M059J (cell line): ENCODE measurements at places on chromosomes 5 and 9.

- DNase-seq: no peak
These were observed 685 bp upstream of the NIPSNAP3A start for GRCh38 chr9:104746798-104747197.

DNA sequence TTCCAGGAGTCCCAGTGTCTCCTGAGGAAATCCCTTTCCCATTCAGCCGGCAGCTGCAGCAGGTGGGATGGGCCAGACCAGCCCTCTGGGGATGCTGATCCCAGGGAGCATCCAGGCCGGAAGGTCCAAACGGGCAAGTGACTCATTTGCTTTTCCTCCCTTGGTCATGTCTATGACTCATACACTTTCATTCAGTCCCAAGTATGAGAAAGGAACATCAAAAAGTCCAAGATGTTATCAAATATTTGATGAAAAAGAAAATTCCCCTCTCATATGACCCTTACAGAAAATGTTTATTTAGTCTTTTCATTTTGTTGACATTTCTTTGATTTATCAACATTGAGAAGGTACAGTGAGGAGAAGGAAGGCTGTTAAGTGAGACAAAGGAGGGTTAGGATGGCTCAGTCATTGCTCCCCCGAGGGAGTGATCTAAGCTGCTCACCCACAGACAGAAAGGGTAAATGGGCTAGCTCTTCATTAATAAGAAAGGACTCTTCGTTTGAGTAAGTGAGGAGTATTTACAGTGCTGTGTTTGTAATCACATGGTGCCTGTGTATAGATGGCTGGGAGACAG is 117.6 kb upstream of the ANKRD55 start:
- DNase-seq: peak; percentile 98

DNA sequence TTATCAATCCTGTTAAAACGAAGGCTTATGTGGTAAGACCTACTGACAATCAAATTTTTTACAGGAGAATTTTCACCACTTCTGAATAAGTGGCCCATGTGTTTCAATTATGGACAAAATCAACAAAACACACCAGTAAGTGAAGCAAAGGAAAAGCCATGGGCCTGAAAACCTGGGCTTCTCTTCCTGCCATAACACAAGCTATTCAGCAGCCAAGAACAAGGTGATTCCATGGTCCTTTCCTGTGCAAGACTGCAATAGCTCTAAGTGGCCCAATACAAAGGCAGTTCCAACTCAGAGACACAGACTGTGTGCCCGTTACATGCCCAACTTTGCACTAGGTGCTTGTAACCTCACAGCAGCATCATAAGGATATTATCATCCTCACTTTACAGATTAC is 168.5 kb downstream of the EPB41L4A start:
- DNase-seq: no peak

DNA sequence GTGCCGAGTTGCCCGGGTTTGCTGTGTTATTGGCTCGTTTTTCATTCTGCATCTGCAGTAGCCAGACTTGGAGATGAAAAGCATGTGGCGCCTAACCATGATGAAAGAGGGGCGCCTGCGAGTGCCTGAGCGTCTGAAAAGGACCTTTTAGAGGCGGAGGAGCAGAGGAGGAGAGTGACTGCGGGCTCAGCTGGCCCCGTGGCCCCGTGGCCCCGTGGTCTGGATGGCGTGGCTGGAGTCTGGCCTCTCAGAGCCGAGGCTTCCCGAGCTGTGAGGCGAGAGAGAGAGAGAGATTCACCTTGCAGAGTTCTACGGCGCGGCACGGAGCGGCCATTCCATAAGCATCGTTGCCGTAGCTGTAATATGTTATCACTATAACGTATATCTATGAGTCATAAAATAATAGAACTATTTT is 55.3 kb upstream of the RNU6ATAC start:
- DNase-seq: no peak

GRCh38 chr5:9713356-9713755 is 83.2 kb upstream of the TAS2R1 start:
- no peak for DNase-seq

DNA sequence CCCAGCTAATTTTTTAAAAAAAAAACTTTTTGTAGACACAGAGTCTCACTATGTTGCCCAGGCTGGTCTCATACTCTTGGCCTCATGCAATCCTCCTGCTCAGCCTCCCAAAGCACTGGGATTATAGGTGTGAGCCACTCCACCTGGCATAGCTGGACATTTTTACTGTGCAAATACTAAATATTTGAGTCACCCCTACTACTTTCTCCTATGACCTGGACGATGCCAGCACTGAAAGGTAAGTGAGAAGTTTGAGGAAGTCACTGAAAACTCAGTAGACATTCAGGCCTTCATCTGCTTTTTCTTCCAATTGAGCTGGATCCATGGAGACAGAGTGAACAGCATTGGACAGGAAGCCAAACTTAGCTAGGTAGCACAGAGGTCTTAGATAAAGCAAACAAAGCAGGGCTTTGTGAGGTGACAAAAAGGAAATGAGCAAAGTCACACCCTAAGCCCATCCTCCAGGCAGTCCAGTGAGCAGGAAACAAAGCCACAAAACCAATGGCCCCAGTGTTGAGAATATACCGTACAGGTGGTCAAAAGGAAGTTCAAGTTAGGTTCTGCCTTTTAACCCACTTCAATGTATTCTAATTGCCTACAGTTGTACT is 192.6 kb upstream of the RASA1 start:
- DNase-seq: peak; percentile 9

GRCh38 chr9:34987160-34987901 is 2.2 kb upstream of the DNAJB5 start:
- DNase-seq: no peak

DNA sequence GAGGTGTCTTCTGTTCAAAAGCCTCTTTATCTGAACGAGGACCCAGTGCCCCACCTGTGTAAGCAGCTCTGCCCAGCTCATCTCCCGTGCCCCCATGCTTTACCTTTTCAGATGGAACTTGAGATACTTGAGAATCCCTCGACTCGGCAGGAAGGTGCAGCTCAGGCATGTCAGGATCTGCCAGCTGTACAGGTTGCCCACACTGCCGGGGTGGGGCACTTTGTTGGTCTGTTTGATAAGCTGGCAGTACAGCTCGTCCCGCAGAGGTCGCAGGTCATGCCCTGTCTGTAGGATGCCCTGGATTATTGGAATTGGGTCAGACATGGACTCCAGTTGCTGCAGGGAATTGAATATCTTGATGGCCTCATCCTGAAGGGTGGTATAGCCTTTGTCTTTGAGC is 58.0 kb upstream of the RETREG1 start:
- DNase-seq: no peak

- no peak for DNase-seq
These were observed 14.7 kb downstream of the PITX1 start for GRCh38 chr5:135019314-135019713.

DNA sequence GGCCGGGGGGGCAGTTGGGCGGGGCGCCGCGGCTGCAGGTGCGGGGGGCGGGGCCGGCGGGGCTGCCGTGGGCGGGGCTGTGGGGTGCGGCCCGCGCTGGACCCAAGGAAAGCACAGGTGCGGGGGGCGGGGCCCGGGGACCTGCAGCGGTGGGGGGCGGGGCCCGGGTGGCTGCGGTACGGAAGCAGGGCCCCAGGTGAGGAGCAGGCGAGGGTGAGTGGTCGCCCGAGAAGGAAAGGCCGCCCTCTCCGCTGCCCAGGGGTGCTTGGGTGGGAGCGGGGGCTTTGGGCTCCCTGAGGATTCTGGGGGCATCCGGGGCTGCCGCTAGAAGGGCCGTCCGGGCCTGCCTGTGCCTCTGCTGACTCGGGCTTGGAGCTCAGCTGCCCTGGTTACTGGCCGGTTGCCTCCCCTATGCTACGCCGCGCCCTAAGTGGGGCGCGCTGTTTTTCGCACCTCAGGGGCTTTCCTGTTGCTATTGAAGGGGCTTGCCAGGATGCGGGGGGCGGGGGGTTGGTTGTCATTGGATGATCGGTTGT is 767 bp downstream of the RALGPS1 start:
- no peak for DNase-seq

- DNase-seq: peak; percentile 28
These were observed 296 bp downstream of the ZSWIM6 start for GRCh38 chr5:61332358-61332749.

- no peak for DNase-seq
These were observed 105.3 kb upstream of the NFIB start for GRCh38 chr9:14418941-14419937.

DNA sequence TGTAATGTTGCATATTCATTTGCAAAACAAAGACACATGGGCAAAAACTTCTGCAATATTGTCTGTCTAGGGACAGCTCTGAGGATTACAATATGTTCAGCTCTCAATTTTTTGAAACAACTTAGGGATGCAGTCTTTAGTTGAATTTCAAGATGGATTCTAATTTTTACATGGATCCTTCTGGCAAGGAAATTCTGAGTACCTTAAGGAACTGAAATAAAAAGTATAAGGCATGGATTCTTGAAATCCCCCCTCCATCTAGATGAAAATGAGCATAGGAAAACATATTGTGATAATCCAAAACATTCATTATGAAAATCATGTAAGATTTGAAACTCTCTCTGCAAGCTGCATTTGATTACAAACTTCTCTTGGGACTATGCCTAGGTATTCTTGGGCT is 568.6 kb downstream of the CETN3 start:
- DNase-seq: no peak

- DNase-seq: no peak
These were observed 62.4 kb downstream of the TNPO1 start for GRCh38 chr5:72878854-72879253.

GRCh38 chr5:178453224-178453623 is 137.0 kb downstream of the COL23A1 start:
- peak; percentile 15 for DNase-seq

- peak; percentile 90 for DNase-seq
These were observed 220.9 kb downstream of the ACTL7B start for GRCh38 chr9:108634672-108635462.

DNA sequence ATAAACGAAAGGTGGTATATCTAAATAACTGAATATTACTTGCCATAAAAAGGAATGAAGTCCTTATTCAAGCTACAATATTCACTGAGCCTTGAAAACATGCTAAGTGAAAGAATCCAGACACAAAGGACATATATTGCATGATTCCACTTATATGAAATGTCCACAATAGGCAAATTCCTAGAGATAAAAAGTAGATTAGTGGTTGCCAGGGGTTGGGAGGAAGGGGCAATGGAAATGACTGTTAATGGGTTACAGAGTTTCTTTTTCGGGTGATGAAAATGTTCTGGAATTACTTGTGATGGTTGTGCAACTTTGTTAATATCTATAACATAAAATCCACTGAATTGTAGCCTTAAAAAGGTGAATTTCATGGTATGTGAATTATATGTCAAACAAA is 227.1 kb upstream of the TRIM32 start:
- no peak for DNase-seq
